ENCODE measurements at places on chromosomes 5 and 9.

DNA sequence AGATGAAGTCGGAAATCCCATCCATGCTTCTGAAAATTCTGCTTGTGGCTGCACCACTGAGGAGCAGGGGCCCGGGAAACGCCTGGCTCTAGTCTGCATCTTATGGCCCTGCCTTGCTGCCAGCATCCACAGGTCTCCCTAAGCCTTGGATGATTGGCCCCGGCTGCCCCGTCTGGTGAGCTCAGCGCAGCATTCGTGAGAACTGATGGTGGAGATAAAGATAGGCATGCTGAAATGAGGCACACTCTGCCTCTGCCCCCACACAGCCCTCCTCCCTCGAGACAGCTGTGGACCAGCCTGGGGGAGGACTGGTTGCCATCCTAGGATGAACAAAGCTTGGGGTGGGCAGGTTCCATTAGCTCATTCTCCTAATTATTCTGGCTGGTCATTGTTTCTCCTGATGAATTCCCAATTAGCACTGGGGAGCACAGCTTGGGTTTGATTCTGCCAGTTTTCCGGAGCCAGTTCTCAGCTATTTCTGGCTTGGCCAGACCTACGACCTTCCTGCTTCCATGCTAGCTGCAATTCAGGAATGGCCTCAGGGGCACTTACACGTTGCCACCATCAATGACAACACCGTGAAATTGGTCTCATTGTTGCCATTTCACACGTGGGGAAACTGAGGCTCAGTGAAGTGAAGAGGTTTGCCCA lies 62.8 kb upstream of the CPEB4 start:
- DNase-seq = no peak

DNA sequence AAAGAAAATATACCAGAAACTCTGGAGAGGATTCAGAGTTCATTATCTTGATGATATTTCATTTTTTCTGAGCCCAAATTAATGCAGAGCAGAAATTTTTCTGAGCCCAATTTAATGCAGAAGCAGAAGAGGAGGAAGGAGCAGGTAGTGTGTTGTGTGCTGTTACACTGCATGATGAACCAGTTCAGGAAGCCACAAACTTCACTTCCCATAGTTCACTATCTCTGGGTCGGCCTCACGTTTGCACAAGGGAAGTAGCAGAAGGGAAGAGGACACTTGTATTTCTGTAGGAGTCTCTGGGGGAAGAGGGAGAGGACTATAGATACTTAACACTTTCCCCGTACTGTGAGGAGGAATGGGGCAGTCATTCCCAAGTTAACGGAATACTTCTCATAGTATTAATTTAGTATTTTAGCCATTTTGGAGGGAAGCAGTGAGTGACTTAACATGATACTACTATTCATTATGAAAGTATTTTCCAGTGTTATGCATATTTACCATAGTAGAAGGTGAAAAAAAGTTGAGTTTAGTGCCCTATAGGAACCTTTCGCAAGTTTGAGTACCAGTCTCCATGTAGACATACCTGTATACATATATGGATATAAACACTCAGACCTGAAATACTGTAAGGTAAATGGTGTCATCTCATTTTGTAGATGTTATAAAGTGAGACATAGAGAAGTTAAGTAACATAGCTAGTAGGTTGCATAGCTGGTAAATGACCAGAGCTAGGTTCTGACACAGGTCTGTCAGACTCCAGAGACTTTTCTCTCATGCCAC lies 30.0 kb downstream of the XPA start:
- DNase-seq = no peak

DNA sequence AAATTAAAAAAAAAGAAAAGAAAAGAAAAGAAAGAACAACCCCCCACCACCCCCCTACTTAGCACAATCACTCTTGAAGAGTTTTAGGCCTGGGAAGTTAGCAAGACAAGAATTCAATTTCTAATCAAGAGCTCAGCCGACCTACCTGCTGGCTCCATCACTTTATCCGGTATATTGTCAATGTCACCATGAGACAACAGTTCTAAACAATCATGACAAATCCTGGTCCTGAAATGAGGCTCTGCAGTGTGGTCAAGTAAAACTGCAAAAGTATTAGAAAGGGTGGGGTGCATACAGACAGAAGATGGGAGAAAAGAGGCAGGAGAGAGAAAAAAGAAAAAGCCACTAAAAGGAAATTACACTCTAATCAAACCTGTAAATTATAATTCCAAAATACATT lies 163.7 kb downstream of the TARS1 start:
- DNase-seq = no peak

DNA sequence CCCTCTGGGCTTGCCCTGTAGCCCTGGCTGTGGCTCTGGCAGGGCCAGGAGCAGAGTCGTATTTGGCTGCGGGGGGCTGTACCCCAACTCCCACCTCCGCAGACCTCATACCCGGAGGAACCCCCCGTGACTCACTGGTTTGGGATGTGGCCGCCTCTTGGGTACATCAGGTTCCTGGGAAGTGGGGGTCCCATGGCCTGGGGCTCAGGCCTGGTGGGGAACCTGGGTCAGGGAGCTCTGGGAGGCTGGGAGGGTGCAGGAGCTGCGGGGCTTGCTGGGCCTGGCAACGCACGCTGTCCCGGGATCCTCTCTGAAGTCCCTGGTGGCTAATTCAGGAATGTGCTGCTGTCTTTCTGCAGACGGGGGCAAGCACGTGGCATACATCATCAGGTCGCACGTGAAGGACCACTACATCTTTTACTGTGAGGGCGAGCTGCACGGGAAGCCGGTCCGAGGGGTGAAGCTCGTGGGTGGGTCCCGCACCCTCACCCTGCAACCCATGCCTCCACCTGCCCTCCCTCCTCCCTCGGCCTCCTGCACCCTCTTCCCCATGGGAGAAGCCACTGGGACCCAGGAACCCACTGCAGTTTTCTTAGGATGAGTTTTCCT lies 2.4 kb downstream of the LCN1 start:
- DNase-seq = no peak

DNA sequence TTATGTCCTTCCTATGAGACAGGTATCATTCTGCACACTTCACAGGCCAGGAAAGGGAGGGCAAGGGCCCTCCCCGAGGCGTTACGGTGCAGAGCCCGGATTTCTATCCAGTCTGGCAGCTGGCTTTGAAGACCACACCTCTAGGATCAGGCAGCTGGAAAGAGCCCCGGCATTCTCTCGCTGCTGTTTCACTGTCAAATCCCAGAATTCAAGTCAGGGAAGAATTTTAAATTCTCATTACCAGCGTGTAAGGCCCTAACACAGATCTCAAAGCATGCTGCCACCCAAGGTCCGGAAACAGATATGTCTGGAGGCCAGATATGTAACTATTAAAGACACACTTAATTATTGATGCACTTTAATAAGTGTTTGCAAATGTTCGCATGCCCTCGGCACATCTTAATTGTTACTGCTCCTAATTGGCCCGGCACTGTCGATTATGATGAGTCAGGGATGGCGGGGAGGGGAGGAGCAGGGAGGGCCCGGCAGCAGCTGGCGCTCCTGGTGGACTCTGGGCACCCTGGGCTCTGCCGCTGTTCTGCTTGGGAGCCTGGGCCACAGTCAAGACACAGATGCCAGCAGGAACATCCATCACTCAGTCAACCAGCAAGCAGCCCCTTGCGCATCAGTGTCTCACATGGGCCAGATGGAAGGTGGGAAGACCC lies 76.3 kb upstream of the BARHL1 start:
- no peak for DNase-seq

- DNase-seq = no peak
These were observed 80.6 kb upstream of the DAB2 start for GRCh38 chr5:39505363-39505762.

- DNase-seq = no peak
These were observed 5.0 kb downstream of the CDC42SE2 start for GRCh38 chr5:131268758-131269370.

DNA sequence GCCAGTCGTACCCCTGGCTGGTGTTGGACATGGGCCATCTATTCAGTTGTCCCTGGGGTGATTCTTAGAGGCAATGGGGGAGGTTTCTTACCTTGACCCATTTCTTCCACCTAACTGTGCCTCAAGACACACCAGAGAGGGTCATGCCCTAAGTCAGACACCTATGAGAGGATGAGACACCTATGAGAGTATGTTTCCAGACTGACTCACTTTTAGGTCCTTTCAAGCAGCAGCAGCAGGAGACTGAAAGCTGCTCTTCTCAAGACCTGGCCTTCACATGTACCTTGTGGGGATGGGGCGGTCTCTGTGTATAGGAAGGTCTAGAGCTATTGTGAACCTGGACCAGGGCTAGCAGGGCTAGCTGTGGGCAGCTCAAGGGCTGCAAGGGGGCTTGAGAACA lies 130.1 kb downstream of the TENT4A start:
- DNase-seq = no peak

GRCh38 chr5:33241802-33242201 lies 199.0 kb upstream of the TARS1 start:
- no peak for DNase-seq

DNA sequence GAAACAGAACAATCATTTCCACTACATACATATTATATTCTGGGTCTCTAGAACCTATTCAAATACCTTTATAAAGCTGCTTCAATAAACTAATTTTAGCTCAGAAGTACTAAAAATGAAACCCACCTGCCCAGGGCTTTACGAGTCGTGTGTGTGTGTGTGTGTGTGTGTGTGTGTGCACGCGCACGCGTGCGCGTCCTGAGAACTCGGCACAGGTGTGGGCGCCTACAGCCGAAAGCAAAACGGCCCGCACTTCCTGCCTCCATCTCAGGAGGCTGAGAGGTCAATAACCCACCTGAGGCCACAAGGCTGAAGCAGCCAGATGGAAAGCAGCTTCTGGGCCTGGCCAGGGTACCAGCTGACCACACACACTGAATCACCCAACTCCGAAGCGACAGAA lies 3.0 kb downstream of the CLPTM1L start:
- DNase-seq = no peak

- no peak for DNase-seq
These were observed 41.2 kb downstream of the FREM1 start for GRCh38 chr9:14868772-14869583.

DNA sequence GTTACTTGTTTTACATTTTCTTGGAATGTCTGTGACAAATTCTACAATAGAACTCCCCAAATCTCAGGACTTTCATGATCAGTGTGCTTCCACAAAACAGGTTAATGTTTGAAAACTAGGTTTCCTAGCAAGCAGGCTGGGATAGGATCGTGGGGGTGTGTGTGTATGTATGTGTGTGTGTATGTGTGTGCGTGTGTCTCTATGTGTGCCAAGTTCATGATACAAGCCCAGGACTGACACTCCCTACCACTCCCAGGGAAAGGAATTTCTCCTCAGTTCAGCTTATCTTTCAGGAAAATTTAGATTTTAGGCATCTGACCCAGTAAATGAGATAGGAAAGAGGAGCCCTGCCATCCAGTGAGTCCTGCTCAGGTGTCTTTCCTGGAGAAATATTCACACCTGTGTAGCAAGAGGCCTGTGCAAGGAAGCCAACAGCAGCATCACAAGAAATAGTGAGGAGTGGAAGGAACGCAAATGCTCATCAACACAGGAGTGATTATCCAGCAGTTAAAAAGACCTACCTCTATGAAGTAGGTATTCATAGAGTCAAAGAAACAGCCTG lies 13.8 kb upstream of the ABLIM3 start:
- DNase-seq = no peak

DNA sequence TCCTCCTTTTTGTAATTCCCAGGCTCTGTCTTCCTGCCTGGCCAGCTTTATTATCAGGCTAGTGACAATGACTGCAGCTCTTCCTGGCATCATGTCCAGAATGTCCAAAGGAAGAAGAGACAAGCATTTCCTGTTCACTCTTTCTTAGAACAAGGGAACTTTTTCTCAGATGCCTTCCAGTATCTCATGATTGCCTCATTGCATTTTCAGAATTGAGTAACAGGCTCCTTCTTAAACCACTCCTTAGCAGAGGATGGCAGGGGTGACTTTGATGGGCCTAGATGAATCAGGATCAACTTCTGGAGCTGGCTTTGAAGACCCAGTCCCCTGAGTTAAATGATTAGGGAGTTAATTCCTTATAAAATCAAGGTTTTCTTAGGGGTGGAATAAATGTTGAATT lies 92.9 kb upstream of the RASGRF2 start:
- DNase-seq = no peak

GRCh38 chr9:110081395-110081794 lies 126.6 kb downstream of the C9orf152 start:
- DNase-seq = no peak

- no peak for DNase-seq
These were observed 175.7 kb downstream of the MELK start for GRCh38 chr9:36748322-36748899.

DNA sequence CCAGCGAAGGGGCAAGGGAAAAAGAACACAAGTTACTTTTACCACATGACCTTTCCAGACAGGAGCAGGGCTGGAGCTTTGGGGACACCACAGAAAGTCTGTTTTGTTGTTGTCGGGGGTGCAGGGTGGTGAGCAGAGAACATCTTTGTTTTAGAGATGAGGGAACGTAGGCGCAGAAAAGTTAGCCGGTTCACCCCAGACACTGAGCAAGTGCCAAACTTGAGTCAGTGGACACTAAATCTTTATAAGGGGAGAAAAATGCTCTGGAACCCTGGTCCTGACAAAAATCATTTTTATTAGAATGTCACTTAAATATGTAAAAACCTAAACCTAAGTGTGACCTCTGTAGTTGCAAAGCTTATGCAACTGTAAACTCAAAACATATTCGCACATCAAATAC lies 126.4 kb upstream of the GAS1 start:
- DNase-seq = no peak

- DNase-seq = no peak
These were observed 20.1 kb upstream of the PFDN1 start for GRCh38 chr5:140322751-140323731.

DNA sequence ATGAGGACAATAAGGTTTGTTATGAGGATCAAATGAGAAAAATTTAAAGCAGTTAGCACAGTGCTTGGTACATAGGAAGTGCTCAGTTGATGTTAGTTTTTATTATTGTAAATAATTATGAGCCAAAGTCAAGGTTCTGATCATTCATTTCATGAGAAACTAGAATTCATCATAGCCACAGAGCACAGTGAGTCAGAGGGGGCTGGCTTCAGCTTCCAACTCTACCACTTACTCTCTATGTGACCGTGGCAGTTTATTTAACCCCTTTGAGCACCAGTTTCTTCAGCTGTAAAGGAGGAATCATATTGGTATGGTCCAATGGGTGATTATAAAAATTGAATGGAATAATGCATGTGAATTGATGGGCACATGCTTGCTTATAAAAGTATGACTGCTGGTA lies 39.4 kb downstream of the KLHL3 start:
- DNase-seq = peak; percentile 35

DNA sequence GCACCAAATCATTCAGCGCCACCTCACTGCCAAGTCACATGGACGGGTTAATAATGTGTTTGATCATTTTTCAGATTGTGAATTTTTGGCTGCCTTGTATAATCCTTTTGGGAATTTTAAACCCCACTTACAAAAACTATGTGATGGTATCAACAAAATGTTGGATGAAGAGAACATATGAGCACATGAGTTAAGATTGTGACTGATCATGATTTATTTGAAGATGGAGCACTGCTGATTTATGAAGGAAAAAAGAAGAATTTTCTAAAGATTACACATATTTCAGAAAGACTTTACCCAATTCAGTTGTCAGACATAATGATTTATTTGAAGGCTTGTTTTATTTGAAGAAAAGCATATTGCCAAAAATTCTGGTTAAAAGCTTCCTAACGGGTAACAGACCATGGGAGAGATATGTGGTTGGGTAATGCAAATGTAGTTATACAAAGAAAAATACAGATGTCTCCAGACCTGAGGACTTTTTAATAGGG lies 37.4 kb downstream of the TNFAIP8 start:
- DNase-seq = no peak

- no peak for DNase-seq
These were observed 308.2 kb downstream of the ZNF608 start for GRCh38 chr5:124438026-124438902.

All from stimulated activated CD4-positive, alpha-beta T cell treated with anti-CD3 and anti-CD28 coated beads, TNF-alpha, amount 100 ng/mL, for 24 hours (primary cell).